Ecto neural progenitor cell (in vitro differentiated cells): ENCODE measurements at places on chromosomes 11 and 22.
A peak's percentile ranks its signal among the peaks of the same experiment; 100 is the strongest.

GRCh38 chr11:1564535-1565172, 7.4 kb downstream of the DUSP8 start:
- DNase-seq = peak; percentile 89

GRCh38 chr22:49992921-49993648, 19.5 kb downstream of the IL17REL start:
- DNase-seq = peak; percentile 67

DNA sequence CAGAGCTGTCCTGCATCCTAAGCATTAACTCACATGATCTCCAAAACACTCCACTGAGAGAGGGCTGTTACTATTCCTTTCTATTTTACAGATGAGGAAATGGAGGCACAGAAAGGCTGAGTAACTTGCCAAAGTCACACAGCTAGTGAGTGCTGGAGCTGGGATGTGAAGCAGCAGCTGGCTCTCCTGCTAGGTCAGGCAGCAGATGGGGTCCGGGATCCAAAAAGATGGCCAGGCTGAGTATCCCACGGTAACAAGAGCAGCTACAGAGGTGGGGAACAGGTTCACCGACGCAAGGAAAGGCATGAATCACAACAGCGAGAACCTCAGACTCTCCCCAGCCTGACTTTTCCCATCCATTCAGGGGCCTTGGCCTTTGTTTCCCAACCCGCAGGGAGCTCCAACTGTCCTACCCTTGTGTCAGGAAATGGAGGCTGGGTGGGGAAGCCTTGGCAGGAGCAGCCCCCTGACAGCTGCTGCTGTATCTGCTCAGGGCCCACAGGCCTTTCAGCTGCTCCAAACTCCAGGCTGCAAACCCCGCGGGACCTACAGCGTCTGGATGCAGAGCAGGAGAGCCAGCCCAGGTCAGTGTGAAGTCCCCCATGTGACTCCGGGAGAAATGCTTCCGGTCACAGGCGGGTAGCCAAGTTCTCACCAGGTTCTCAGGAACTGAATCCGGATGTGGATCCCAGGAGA, 29.5 kb downstream of the DKK3 start:
- peak; percentile 43 for DNase-seq

DNA sequence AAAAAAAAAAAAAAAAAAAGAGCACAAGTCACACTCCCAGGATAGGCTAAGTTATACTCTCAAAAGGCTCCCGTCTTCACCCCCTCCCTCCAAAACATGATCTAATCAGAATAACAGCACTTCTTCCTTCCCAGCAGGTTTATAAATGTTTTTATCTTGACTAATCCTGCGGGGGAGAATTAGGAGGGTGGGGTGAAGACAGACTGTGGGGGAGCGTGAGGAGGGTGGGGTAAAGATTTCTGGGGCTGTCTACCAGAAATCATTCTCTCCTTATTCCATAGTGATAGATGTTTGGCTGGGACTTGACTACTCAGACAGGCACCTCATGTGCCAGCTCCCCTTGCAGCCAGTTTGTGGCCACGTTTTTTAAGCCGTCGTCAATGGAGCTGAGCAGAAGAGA, 17.0 kb downstream of the KCNE3 start:
- no peak for DNase-seq

GRCh38 chr11:130478204-130478701, 29.8 kb downstream of the ADAMTS15 start:
- DNase-seq = peak; percentile 50

- DNase-seq = no peak
Observed at GRCh38 chr22:30996462-30996861, 27.4 kb downstream of the TUG1 start.

GRCh38 chr11:98277251-98277912, 743.4 kb upstream of the CNTN5 start:
- no peak for DNase-seq

- DNase-seq = no peak
Observed at GRCh38 chr22:48071828-48072227, 1309.4 kb downstream of the TBC1D22A start.

GRCh38 chr11:58757439-58757838, 25.7 kb upstream of the GLYAT start:
- no peak for DNase-seq

DNA sequence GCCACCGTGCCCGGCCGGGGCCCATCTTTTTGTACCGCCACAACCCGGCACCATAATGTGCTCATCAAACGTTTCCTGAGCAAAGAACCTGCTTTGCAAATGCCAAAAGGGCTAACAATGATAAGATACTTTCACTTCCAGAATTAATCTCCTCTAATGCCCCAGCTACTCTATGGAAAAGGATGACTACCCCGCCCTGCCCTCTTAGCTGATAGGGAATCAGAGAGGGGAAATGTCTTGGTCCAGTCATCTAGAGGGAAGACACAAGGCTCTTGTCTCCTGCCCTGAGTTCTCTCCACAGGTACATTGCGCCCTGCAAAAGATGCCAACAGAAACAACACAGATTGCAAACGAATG, 586 bp downstream of the TTLL1 start:
- DNase-seq = no peak
